ENCODE measurements at places on chromosomes 6 and 20.

DNA sequence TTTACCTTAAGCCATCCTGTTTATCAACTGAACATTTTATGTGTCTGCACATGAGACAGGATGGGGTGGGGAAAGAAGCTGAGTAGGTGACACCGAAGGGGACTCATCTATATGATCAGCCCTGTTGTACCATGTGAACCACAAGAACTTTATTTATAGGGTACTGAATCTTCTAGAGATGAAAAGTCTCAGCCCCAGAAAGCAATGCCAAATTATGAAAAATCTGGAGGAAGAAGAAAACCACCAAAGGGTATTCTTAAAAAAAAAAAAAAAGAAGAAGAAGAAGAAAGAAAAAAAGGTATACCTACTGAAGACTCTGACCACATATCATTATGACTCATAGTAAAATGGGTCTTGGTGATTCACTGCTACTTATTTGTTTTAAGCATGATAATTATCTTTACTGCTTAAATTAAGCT, 39.8 kb upstream of the HBS1L start:
- no peak for DNase-seq

DNA sequence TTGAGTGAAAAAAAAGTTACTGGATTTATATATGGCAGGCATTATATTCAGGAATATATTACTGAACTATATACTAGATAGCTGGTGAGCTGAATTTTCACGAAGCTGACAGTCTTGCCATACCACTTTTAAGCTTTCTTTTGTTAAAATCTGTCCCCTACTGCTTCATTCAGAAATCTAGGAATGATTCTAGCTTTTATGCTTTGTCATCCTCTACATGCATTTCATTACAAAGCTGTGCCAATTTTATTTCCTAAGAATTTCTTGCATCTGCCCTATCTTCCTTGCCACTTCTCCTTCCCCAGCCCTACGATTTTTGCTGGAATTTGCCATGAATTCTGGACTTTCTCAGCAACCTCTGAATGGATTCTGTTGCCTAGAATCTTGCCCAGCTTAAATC, 158.5 kb upstream of the ADGRB3 start:
- DNase-seq = no peak

GRCh38 chr20:16415071-16416053, 157.9 kb downstream of the KIF16B start:
- no peak for DNase-seq

- no peak for DNase-seq
Observed at GRCh38 chr20:24838546-24839535, 110.2 kb upstream of the CST7 start.

GRCh38 chr6:98843271-98844243, 9.2 kb downstream of the POU3F2 start:
- DNase-seq = no peak

GRCh38 chr6:907928-908327, 215.0 kb upstream of the EXOC2 start:
- DNase-seq = no peak

GRCh38 chr20:15446373-15446772, 1109.0 kb upstream of the FLRT3 start:
- DNase-seq = no peak

- no peak for DNase-seq
Observed at GRCh38 chr6:148760568-148761526, 14.0 kb downstream of the UST start.

DNA sequence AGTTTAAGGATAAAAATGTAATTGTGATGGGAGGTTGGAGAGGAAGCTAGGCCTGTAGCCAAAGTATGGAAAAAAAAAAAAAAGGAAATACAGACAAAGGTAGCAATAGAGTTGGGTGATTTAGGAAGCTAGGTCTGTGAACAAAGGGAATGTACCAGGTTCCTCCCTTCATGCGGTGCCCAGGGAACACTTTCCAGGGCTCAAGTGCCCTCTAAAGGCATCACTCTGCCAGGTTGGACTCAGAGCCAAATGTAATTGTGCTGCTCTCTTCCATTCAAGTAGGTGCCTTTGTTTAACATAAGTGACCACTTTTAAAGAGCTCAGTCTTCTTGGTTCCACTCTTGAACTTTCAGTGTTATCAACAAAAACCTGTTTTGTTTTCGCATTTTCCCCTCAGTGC, 159.7 kb upstream of the AHI1 start:
- DNase-seq = peak; percentile 86

DNA sequence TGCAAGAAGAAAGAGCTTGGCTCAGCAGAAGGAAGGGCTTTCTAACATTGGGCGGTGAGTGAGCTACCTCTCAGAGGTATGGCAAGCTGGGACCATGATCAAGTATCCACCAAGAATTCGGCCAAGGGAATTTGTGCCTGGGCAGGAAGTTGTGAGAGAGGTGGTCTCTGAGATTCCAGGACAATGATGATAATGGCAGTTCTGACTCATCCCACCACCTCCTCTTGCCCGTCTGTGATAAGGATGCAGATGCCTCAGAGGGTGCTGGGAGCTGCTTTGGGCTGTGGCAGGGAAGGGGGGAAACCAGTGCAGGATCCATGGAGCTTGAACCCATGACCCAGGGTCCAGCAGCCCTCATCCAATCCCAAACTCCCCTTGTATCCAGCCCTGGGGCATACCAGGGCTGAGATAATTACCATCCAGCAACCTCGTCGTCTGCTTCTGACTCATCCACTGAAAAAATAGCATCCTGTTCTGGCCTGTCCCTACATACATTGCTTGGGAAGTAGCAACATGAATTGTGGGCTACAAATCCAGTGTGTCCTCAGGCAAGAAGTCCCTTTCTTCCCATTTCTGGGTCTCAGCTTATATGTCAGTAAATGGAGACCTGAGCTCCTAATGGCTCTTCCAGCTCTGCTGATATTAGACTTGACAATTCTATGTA, 5.9 kb downstream of the TGM6 start:
- no peak for DNase-seq

DNA sequence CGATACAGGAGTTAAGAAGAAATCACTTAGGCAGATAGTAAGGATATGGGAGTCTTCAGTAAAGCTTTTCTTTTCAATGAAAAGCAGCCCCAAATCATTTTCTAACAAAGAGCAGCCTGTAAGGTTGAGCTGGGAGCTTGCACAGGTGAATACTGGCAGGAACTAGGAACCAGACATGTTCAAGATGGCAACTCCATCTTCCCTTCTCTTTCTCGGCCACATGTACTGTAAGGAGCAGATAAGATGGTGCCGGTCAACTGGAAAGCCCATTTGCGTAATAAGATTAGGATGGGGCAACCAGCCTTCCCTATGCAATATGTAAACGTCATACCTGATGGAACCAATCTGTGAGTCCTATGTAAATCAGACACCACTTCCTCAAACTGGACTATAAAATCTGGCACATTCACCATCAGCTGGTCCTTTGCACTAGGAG, 46.2 kb upstream of the RNGTT start:
- no peak for DNase-seq

DNA sequence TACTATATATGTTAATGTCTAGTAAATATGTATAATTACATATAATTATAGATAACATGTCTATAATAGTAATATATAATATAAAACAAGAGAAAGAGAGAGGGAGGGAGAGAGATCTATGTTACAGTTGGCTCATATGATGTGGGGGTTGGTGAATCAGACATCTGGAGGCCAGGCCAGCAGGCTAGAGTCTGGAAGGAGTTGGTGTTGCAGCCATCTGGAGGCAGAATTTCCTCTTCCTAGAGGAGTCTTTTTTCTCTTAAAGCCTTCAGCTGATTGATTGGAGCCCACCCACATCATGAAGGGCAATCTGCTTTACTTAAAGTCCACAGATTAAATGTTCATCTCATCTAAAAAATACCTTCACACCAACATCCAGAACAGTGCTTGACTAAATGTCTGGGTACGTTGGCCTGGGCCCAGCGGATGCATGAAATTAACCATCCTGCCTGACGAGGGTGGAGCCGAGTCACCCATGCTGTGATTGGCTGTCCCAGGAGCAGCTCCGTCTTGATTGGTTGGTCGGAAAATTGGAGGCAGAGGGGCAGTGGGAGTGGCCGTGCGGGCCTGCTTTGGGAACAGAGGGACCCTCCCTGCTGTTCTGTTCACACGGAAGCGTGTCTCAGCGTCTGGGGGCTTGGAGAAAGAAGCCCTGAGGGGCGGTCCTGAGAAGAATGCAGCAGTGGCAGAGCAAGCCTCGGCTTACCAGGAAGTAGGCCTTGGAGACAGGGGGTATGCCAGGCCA, 392.4 kb downstream of the QKI start:
- no peak for DNase-seq

- DNase-seq = no peak
Observed at GRCh38 chr6:29815118-29815750, 12.4 kb upstream of the HLA-G start.

- DNase-seq = no peak
Observed at GRCh38 chr6:84074988-84075781, 41.6 kb downstream of the MRAP2 start.

GRCh38 chr6:44828780-44829179, 441.3 kb downstream of the CDC5L start:
- DNase-seq = no peak

- DNase-seq = no peak
Observed at GRCh38 chr6:86118271-86118670, 475.6 kb upstream of the SYNCRIP start.

DNA sequence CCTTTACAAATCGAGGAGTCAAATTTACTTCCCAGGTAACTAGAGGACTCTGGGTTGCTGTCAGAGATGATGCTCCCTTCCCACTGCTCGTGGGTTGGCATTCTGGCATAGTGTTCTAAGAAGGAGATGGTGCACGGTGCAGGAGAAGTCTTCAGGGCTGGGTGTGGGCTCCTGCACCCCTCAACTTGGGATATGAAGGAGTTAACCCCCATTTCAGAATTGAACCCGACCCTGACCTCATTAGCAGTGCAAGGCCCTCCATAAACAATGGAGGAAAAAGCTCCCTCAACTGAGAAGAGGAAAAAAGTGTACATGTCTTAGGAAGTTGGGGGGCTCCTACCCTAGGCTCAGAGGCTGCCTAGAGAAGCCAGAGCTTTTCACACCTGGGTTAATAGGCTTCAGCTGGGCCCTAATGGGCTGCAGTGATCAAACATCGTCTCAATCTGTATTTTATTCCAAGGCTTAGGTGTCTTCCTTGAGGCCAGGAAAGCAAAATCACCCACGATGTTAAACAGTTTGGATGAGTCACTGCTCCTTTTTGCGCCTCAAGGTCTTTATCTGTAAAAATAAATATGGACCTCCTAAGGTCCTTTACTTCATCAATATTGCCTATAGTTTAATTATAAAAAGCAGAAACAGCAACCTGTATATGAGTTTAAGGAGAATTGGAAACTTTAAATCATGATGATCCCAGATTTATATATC, 29.4 kb downstream of the TFAP2B start:
- no peak for DNase-seq

- DNase-seq = no peak
Observed at GRCh38 chr6:106370639-106371038, 10.1 kb downstream of the CRYBG1 start.

DNA sequence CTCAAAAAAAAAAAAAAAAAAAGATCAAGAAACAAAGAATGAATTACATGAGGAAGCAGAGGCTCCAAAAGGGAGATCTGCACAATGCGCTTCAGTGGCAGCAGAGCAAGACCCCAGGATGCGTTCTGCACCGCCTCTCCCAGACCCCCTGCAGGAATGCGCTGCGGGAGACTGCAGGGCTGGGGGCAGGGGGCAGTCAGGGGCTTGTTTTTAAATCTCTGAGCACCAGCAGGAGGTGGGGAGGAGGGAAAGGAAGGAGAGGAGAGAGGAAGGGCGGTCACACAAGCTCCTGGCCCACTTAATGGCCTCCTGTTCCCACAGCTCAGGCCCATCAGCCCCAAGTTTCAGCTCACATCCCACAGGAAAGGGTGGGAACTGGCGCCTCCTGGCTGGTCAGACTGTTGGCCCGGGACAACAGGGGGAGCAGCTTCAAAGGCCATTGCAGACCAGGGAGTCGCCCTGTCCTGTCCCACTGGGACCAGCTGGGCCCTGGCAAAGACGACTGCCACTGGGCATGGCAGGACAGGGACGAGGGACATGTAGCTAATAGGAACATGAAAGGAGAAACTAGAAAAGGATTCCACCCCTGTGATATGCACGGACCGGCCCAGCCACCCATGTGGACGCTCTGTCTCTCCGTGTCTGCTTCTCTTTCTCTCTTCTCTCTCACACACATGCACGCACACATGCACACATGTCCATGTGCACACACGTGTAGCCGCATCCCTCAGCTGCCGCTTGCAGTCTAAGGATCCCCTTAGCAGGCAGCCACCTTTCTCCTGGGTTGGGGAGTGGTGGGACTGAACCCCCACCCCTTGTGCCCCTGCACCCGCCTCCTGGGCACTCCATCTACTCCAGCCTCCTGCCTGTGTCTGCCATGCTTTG, 34.7 kb downstream of the TFEB start:
- no peak for DNase-seq

DNA sequence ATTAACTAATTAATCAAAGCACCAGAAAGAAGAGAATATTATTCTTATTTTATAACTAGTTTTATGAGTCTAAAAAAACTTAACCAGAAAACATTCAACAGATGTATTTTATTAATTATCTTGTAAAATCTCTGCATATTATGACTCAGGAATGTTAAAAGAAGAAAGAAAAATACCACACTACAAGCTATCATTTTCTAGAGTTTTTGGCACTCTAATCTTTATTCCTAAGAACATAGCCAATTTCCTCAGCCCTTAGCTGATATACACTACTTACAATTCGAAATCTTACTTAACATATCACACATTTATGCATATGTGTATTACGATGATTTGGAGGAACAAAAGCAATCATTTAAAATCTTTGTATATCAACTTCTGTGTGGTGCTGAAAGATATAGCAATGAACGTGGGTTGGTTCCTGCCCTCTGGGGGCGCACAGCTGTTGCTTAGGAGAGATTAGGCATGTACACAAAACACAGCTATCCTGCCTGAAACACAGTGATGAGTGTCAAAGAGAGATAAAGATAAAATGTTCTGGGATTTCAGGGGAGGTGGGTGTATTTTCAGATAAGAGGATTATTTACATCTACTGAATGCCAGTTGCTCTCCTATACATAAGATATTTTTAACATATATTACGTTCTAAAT, 404.5 kb downstream of the SYNE1 start:
- DNase-seq = no peak

- DNase-seq = no peak
Observed at GRCh38 chr6:45495429-45496084, 117.8 kb upstream of the SUPT3H start.

DNA sequence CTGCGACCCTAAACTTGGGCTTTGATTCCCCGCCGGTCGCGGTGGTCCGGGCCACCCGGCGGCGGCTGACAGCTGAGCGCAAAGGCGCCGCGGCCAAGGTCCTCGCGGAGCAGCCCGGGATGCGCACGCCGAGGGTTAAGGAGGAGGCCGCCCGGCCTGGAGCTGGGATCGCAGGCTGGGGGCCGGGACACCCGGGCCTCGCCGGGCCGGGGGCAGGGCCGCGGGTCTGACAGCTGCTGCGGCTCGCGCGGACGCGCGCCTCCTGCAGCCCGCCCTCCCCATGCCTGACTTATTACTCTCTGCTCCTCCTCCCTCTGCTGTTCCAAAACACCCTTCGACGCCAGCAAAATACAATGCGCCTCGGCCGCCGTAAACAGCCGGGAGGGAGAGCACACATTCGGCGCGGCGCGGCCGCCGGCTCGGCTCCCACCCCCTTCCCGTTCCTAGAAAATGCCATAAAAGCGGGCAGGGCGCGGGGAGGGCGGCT, 746 bp downstream of the BACH2 start:
- peak; percentile 11 for DNase-seq

- DNase-seq = no peak
Observed at GRCh38 chr6:6512711-6513110, 75.8 kb upstream of the LY86 start.

- no peak for DNase-seq
Observed at GRCh38 chr6:24100770-24101155, 25.3 kb upstream of the NRSN1 start.

Data from NCI-H1092 (cell line).